SW 1271 (cell line): ENCODE measurements at places on chromosomes 3 and 15.
A peak's percentile ranks its signal among the peaks of the same experiment; 100 is the strongest.

GRCh38 chr3:150335631-150336030 is 72.5 kb upstream of the TSC22D2 start:
- DNase-seq = no peak

- DNase-seq = peak; percentile 40
Measured at GRCh38 chr15:63915873-63916771, 82.4 kb upstream of the HERC1 start.

GRCh38 chr3:106829206-106829605 is 548.0 kb upstream of the CCDC54 start:
- no peak for DNase-seq

- DNase-seq = no peak
Measured at GRCh38 chr3:150784747-150785125, 21.8 kb upstream of the SIAH2 start.

DNA sequence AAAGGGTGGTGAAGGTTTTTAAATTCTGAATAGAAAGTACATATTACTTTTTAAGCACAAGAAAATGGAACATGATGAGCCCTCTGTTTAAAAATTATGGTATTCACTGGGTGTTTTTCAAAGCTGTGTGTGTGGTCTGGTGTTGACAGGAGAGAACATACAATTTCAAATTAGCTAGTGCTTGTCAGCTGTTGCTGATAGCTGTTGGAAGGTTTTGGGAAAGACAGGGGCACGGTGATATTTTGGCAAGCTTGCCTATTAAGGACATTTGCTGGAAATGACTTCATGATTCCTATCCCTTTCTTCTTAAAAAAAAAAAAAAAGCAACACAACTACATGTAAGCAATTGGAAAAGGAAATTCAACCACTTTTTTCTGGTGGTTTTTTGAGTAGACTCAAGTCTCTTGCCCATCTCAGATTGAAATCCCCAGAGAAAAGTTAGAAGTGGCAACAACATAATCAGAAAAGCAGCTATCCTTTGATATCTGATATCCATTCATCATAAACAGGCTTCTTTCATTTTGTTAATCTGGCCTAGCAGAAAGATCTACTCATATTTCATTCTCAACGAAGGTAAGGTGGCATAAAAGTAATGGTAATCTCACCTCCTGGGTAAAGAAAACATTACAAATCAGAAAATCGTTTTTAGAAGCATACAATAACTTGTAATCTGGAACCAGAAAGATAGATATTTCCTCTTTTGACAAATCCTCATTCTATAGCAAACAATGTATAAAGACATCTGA is 130.0 kb downstream of the RBMS3 start:
- DNase-seq = no peak

DNA sequence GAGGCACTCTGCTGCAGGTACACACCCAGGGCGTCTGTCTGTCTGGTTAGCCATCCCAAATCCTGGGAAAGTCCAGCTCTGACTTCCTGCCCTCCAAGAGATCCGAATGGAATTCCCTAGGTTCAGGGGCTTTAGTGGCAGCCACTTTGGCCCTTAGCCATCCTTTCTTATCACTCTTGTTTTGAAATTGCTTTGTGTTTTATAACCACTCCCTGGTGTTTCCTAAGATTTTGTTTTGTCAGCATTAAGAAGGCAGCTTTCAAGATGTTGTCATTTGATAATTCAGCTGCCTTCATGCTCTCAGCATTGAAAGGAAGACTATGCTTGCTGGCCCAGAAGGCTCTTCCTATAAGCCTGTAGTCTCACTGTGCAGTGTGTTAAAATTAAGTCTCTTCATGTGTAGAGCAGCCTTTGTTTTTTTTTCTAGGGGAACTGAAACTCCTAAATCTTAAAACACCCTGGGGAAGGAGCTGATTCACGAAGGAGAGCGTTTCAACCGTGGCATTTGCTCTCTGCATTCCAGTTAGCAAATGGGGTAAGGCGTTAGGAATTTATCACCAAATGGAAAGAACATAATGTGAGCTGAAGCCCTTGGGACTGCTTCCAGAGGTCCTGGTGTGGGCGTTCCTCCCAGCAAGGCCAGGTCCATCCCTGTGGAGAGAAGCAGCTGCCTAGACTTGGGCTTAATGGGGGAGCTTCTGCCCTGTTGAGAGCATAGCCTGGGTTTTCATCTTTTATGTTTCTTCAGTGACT is 14.2 kb upstream of the CLEC3B start:
- DNase-seq = no peak

GRCh38 chr3:148106062-148106461 is 591.6 kb upstream of the AGTR1 start:
- DNase-seq = no peak

DNA sequence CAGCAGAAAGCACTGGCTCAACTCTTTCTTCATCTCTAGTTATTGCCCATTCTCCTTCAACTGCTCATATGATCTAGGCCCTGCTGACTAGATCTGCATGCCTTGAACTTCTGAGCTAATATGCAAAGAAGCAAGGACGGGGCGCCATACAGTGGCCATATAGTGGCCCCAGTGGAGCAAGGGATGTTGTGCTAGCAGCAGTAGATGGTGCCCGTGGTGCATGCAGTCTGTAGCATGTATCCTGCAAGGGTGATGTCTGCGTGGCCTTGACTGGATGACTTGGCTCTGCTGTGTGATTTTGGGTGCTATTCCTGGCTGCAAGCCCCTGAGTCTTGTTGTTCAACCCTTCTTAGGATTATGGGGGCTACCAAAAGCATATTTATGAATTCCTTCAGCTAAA is 12.2 kb upstream of the NMD3 start:
- DNase-seq = no peak

- peak; percentile 57 for DNase-seq
Measured at GRCh38 chr15:92883163-92883875, 16.8 kb upstream of the CHD2 start.

DNA sequence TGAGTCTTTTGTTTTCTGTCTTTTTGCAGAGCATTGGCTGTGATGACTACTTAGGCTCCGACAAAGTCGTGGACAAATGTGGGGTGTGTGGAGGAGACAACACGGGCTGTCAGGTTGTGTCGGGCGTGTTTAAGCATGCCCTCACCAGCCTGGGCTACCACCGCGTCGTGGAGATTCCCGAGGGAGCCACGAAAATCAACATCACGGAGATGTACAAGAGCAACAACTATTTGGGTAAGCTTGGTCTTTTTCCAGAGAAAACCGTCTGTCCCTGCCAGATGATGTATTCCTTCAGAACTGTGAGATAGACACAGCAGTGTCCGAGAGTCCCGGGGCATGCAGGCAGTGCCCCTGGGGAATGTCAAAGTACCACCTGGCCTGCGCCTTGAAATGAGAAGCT is 149.9 kb upstream of the NR2E3 start:
- no peak for DNase-seq

GRCh38 chr3:89332386-89332785 is 225.0 kb downstream of the EPHA3 start:
- DNase-seq = no peak

- no peak for DNase-seq
Measured at GRCh38 chr3:193342551-193342950, 36.0 kb downstream of the ATP13A5 start.

- DNase-seq = peak; percentile 74
Measured at GRCh38 chr3:133038089-133038730, at the start of gene TMEM108. TMEM108 (plus strand) TSS chr3:133038391.

- no peak for DNase-seq
Measured at GRCh38 chr3:124510290-124510689, 220.0 kb upstream of the UMPS start.

DNA sequence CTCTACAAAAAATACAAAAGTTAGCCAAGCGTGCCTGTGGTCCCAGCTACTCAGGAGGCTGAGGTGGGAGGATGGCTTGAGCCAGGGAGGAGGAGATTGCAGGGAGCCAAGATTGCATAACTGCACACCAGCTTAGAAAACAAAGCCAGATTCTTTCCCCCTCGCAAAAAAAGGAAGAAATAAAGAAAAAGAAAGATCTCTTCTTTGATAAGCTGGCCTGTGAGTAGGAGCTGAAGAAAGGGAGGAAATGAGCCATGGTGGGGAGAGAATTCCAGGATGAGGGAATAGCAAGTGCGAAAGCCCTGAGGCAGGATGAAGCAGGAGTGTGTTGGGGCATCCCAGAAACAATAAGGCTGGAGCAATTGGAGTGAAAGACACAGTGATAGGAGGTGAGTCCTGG is 24.5 kb upstream of the TOP2B start:
- DNase-seq = no peak

DNA sequence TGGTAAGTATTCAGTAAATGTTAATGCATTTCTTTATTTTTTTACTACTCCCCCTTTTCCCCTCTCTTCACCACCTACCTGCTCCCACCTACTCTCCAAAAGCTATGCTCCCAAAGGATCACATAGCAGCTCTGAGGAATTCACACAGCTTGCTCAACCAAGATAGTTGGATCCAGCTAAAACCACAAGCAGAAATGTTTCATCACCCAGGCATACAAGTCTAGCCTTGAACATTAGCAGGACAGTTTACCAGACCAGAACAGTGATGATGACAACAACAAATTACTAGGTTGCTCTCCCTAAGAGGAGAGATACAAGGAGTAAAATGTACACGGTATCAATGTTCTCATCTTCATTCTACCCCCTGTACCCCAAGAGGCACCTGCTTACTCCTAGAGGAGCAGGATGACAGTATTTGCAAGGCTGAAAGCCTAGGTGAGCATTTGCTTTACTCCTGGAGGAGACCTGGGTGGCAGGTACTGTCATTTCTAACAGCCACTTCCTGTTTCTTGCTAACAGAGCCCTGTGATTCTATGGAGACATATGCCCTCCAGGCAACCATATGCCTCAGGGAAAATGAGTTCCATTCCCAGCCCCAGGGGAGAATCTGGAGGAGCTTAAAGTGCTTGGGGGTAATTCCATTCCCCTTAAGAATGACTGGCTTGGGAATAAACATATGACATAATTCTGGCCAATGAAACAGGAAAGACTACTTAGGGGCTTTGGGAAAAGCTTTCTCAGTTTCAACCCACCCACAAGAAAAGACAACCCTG is 237.5 kb downstream of the NTRK3 start:
- DNase-seq = no peak

GRCh38 chr15:97623091-97623661 is 337.3 kb upstream of the ARRDC4 start:
- DNase-seq = no peak

GRCh38 chr15:69074001-69074842 is 59.7 kb downstream of the NOX5 start:
- DNase-seq = peak; percentile 63

GRCh38 chr3:129025691-129026435 is 24.8 kb downstream of the EFCC1 start:
- no peak for DNase-seq

DNA sequence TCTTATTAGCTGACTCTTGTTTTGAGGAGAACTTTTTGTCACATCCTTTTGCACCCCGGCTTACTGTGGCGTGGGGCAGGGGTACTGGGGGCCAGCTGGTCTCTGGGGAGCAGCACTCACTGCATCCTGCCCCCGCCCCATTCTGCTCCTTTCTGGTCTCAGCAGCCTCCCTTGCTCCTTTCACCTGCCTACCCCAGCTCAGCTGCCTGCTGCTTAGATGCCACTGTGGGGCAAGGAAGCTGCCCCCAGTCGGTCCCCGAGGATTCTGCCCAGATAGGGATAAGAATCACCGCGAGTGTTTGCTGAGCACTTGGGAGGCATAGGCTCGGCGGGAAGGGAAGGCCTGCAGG is 32.0 kb downstream of the APBA2 start:
- DNase-seq = no peak

DNA sequence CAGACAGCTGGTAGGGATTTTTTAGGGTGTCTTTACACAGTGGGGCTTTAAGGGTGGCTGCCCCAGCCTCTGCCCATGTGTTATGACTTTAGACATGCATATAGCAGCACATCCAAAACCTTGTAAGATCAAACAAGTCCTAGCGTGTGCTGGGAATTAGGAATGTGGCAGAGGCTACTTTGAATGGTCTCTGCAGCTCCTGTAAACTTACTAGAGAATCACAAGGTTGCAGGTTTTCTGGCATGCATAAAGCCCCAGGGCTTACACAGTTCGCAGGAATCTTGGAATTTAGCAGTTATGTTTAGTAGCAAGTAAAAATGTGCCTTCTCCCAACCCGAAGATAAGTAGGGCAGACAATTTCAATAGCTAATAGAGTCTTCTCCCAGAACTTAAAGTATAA is 46.9 kb upstream of the COL6A6 start:
- no peak for DNase-seq

DNA sequence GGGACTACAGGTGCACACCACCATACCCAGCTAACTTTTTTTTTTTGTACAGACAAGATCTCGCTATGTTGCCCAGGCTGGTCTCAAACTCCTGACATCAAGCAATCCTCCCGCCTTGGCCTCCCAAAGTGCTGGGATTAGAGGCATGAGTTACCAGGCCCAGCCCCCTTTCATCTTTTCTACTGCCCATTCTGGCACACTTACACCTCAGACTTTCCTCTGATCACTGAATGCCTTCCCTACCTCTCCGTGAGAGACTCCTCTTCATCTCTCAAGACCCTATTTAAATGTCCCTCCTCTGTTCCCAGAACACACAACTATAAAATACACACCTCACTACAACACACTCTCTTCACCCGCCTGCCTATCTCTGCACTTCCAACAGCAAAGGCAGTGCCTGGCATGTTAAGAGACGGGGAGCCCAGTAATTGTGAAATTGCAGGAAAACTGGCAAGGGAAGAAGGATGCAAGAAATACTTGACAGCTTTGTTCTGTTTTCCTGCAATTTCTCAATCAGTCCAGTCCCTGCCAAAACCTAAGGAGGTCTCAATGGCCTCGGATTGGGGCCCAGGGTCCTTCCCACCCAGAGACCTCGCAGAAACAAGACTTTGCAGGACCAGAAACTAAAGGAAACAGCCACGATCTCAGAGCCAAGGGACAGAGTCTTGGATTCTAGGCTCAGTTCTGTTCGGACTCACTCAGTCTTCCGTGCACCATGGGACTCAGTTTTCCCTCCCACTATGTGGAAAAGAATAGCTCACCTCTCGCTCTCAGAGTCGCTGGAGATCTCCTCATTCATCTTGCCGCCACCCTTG is 849 bp downstream of the RRP9 start:
- DNase-seq = no peak

GRCh38 chr3:147890114-147890513 is 480.9 kb downstream of the ZIC1 start:
- DNase-seq = no peak

- DNase-seq = no peak
Measured at GRCh38 chr3:134359121-134360010, 14.9 kb downstream of the AMOTL2 start.

DNA sequence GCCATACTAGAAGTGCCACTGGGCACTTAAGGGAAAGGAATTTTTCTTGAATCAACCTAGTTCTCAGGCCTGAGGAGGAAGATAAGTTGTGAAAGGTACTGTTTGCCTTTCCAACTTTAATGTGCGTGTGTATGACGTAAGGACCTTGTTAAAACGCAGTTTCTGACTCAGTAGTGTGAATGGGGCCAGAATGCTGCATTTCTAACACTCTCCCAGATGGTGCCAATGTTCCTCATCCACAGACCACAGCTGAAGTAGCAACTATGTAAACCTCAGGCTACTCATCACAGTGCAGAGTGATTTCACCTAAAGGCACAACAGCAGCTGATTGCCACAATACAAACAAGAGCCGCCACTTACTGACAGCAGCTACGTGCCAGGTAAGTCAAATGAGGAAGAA is 103.6 kb downstream of the OTOL1 start:
- no peak for DNase-seq
